Left renal cortex interstitium (tissue), 4 donors: ENCODE measurements at places on chromosomes 3 and 15.

GRCh38 chr15:42289166-42289565, 15.9 kb upstream of the TMEM87A start:
- DNase-seq = no peak

DNA sequence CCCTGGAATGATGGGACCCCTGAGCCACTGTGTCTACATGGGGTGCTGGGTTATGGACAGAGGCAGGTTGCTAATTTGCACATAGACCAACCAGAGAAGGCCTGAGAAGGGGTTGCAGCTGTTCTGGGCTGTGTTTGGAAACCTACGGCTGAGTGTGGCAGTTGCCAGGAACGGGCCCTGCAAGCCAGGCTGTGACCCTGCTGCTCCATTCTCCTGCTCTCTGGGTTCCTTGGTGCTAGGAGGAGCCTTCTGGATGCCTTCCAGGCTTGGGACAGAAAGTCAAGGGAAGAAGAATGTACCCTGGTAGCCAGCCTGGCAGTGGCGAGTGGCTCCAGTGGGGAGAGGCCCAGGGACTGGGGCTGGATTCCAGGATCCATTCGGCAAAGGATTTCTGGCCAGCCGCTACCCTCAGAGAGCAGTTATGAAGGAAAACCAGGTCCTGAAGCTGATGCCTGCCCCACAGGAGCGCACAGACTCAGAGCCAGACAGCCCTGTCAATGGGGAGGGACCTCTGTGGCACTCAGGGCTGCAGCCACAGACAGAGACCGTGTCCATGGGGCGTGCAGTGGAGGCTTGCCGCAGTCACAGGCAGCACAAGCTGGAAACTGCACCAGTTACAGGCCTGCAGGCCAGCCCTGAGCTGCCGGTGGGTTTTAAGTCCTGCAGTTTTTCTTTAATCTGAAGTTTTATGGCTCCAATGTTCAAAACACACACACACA, 55.1 kb upstream of the ACAD9 start:
- no peak for DNase-seq

GRCh38 chr3:149688122-149688757, 30.4 kb upstream of the WWTR1 start:
- DNase-seq = no peak

DNA sequence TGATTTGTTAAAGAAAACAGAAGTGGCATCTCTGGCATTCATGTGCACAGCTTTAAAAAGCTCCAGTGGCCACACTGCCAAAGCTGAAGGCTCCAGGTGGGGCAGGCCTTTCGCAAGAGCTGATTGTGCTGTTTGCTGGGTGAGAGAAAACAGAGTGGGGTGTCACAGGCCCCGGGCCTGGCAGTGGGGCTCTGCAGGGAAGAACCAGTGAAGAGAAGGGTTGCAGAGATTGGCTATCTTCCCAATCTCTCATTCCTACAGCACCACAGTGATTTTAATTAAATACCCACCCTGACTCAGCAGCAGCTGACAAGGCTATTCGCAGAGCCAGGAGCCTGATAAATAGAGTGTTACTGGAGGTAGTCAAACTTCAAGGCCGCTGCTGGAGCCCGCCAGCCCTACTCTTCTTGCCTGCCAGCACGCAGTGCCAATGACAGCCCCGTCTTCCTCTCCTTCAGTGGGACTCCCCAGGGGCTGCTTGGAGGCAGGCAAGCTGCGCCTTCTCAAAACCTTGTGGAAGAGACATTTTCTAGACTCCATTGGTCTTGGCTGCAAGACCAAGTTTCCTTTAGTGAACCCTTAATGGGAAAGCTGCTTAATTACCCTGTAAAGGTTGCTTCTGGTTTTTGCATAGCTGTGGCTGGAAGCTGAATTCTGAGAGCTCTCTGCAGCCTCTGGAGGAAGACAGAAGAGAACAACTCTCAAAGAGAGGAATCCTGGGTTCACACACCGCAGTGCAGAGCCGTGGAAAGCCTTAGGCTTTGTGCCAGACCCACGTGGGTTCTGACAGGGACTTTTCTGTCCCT, 225.8 kb upstream of the SLCO3A1 start:
- DNase-seq = no peak

DNA sequence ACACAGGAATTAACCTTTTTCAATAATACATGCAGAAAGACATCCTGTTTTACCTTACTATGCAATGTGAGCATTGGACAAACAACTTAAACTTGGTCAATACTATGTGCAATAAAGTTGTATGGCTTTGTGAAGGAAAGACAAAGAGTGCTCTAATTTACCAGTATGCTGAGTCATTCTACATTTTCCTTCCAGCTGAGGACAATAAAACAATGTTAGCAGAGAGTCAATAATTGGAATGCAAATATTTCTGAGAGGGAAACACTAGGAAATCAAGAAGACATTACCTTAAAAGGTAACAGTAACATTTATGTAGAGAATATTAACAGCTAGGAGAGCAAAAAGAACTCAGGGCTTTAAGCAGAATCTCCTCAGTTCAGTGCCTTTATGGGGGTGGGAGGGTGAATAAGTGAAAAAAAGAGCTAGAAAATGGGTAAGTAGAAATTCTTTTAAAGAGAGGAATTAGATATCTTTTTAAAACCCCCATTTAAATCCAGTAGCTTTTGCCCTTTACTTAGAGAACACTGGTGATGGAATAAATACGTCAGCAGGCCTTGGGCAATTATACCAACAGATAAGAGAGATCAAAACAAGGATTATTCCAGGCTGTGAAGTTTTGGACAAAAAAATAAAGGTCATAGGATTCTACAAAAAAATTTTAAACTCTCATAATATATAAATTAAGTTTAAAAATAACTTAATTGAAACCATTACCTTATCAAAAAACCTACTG, 11.6 kb upstream of the HGD start:
- DNase-seq = no peak

- no peak for DNase-seq
Observed at GRCh38 chr3:14843321-14843720, 24.6 kb downstream of the FGD5 start.

- no peak for DNase-seq
Observed at GRCh38 chr3:125591116-125591760, 4.1 kb downstream of the OSBPL11 start.

GRCh38 chr3:114212646-114213045, 24.7 kb downstream of the ZNF80 start:
- no peak for DNase-seq

GRCh38 chr15:99421172-99421656, 144.6 kb upstream of the MEF2A start:
- DNase-seq = no peak

- no peak for DNase-seq
Observed at GRCh38 chr15:27238209-27238608, 267.2 kb downstream of the GABRG3 start.

- DNase-seq = no peak
Observed at GRCh38 chr3:111882799-111883198, 23.7 kb downstream of the PHLDB2 start.

GRCh38 chr3:140062461-140062860, 127.5 kb downstream of the CLSTN2 start:
- DNase-seq = no peak

- DNase-seq = no peak
Observed at GRCh38 chr3:72169561-72170472, 384.9 kb upstream of the PROK2 start.

DNA sequence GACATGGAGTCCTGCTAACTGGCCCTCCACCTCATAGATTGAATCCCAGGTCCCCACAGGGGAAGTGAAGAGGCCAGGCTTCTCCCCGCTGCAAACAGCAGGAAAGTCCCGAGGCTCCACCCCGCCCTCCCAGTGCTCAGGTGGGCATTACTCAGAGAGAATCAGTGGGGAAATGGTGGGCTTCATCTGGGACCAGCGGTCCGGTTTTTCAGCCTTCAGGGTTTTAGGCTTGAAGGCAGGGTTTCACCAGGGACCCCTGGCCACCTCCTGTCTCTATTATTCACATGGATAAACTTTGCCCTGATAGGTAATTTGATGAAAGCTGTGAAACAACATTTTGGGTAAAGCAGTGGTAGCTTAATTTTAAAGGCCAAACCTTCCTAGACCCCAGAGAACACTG, 31.3 kb downstream of the MKRN3 start:
- DNase-seq = no peak

- DNase-seq = peak; percentile 37
Observed at GRCh38 chr15:76932135-76932966, 802 bp downstream of the RCN2 start.

- no peak for DNase-seq
Observed at GRCh38 chr3:95655363-95655986, 1158.9 kb upstream of the EPHA6 start.

DNA sequence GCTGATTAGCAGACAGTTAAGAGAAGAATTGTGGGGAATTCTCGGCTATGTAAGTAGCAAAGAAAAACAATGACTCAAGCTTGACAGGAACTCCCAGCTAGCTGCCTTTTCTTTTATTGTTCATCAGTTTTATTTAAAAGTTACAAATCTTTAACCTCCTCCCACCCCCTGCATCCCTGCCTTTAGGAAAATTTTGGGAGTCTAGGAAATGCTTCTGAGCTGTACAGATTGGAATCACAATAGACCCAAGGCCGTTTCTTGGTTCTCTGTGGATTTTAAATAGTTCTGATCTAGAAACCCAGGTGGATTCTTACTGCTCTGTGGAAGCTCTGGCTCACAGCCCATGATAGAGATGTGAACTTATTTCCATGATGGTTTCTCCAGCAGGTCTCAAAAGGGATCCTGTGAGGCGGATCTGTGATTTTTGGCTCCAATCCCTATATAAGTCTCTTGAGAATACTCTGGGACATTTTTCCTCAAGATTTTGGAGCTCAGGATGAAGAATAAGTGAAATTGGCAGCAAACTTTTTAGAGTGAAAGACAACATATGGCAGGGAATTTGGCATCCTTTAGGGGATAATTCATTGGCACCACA, 312.3 kb downstream of the EPHA3 start:
- DNase-seq = no peak

GRCh38 chr3:32315441-32315840, 76.2 kb upstream of the CMTM7 start:
- no peak for DNase-seq

- DNase-seq = no peak
Observed at GRCh38 chr3:179558742-179559364, 3.9 kb upstream of the ACTL6A start.

DNA sequence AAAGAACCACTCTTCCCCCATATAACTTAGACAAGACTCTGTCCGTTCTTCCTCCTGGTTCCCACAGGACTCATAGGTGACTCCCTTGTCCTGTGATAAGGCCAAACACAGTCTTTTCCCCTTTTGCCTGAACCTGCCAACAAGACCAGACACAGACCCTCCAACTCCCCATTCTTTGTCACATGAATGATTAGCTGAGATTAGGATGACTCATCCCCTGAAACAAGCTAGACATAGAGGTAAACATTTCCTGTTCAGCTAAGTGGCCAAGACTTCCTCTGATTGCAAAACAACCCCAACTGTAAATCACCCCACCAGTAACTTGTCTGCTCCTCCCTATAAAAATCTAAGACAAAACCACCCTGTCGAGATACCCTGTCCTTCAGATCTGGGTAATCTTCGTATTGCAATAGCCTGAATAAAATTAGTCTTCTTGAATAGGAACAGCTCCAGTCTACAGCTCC, 11.4 kb upstream of the HTR3E start:
- DNase-seq = no peak

GRCh38 chr3:45567730-45568172, 26.8 kb upstream of the LIMD1 start:
- DNase-seq = no peak
